NCI-H1694 treated with DMSO at 0.1 percent for 48 hours (cell line): ENCODE measurements at places on chromosomes 7 and 10.

GRCh38 chr10:78672918-78673317, 395.8 kb upstream of the ZMIZ1 start:
- DNase-seq: no peak

GRCh38 chr10:73590881-73591799, at the start of gene USP54:
Gene USP54, minus strand, starts transcription at chr10:73591342. Its CDS starts 15,684 bp downstream, at chr10:73575658.
- no peak for DNase-seq

DNA sequence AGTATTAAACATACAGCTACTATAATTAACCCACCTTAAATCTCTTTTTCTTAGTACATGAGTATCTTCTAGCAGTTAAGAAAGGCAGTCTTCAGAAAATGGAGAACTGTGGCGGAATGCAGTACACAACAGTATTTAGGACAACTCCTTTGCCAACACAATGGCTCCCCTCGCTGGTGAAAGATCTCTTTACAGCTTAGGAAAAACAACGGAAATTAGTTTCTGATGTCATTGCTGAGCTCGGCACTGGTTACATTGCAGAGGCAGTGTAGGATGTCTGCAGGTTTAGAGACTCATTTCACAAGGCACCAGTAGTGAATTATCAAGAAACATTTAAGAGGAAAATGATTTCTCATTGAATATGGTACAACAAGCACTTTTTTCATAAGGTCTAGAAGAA, 43.4 kb downstream of the GLRX3 start:
- DNase-seq: no peak

DNA sequence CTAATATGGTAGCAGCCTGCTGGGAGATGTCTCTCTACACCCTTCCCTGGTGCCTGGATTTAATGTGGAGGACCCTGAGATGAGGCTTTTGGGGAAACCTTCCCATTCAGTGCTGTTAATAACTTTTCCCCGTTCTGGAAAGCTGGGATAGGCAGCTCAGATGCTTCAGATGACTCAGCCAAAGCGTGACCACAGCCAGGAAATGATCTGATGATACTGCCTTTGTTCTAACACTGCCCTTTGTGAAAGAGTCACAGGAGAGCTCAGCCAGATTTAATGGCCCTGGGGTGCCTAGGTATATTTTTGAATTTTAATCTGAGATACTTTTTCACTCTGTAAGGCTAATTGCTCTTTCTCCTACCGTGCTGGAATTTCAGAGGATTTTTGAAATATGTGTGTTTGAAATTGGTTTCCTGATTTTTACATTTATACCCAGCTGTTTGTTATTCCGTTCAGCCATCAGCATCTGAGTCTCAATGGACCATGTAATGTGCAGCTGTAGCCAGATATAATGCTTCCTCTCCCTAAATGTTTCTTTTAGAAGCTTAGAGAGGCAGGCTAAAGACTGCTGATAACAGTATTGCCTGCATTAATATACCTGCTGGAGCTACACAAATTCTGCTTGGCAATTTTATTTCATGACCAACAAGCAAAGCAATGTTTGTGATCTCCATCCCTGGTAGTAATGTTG, 17.8 kb downstream of the CELF2 start:
- DNase-seq: no peak

GRCh38 chr7:28564755-28565374, 152.5 kb downstream of the CREB5 start:
- no peak for DNase-seq

GRCh38 chr10:58955615-58956014, 220.8 kb upstream of the PHYHIPL start:
- DNase-seq: no peak

DNA sequence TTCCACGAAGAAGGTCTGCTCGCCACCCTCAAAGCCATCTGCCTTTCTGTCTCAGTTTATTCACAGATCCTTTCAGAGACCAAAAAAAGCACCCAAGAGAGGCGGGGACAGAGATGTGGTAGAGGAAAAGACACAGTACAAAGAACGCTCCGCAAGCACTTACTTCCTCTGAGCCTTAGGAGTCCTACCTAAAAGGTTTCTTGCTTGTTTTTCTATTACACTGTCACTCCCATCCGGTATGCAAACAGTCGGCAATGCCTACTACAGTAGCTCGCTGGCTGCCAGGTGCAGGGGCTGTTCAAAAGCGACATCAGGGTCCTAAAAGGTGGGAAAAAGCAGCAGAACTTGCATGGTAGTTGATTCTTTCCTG, 816 bp downstream of the TECPR1 start:
- no peak for DNase-seq

DNA sequence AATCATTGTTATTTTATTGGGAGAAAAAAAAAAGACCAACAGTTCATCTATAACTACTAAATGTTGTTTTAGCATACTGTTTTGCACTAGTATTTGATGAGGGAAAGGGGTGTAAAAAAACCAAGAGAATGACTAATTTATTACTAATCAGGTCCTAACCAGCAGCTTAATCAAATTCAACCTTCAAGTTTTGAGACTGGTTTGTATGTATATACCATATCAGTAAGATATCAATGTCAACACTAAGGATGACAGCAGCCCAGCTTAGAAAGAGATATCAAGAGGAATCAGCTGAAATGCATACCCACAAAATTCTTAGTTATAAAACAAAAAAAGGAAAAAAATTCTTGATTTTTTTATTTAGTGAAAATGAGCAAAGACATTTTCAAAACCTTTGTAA, 122.6 kb downstream of the KMT2C start:
- DNase-seq: no peak

GRCh38 chr10:1564791-1565190, 172.5 kb downstream of the ADARB2 start:
- no peak for DNase-seq

- DNase-seq: no peak
These were observed 7.3 kb downstream of the ASB13 start for GRCh38 chr10:5658871-5659618.

GRCh38 chr10:60291344-60291930, 98.2 kb downstream of the ANK3 start:
- DNase-seq: no peak

DNA sequence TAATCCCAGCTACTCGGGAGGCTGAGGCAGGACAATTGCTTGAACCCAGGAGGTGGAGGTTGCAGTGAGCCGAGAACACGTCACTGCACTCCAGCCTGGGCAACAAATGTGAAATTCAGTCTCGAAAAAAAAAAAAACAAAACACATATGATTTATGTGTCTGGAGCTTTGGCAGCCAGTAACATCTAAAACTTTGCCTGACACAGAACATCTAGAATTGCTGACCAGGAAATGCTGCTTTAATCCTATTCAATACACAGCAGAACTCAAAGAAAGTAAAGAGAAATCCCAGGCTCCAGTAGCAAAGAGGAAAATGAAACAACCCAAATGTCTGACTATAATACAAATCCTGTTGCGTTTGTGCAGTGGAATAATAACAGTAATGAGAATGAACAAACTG, 4.5 kb upstream of the CCDC6 start:
- DNase-seq: no peak

DNA sequence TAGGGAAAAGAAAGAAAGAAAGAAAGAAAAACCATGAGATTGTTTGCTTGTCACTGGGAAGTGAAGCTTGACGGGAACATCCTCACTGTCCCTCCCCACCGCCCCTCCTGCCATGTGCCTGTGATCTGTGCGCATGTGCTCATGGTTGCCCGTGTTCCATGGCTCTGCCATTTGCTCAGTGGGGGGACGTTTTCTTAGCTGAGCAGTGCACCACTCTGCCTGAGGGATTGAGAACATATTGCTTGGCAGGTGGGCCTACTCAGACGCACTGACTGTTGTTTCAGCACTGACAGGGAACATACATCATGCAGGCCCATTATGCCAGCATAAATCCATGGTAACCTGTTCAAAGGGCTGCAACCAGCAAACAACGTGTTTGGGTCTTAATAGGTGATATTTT, 747.9 kb upstream of the GALNT17 start:
- peak; percentile 99 for DNase-seq

- no peak for DNase-seq
These were observed 190.1 kb downstream of the SDHAF3 start for GRCh38 chr7:97307521-97308108.

- DNase-seq: no peak
These were observed 26.6 kb downstream of the FGF8 start for GRCh38 chr10:101749047-101750016.

DNA sequence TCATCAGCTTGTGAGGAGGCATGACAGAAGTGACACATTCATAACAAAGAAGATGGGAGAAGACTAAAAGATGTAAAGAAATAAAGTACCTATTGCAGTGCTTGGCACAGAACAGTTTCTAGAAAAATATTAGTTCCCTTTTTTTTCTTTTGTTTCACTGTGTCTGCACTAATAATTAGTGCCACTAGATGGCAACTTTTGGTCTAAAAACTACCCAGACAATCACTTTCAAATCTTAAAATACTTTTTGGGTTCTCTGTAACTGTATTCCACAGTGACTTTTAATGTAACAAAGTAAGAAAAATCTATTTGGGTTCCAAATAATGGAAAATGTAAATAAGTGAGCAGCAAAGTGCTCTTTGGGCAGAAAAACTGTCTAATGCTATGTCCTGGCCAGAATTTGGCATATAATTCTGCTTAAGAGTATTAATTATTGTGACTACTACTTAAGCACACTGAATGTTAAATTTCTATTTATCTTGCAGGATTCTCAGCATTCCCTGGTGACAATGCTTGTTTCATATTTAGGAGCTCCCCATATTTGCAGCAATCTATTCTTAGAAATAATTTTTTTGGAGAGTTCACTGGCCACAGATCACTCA, 134.8 kb upstream of the KIF5B start:
- DNase-seq: peak; percentile 60

GRCh38 chr10:32889631-32890212, 68.3 kb downstream of the ITGB1 start:
- no peak for DNase-seq

DNA sequence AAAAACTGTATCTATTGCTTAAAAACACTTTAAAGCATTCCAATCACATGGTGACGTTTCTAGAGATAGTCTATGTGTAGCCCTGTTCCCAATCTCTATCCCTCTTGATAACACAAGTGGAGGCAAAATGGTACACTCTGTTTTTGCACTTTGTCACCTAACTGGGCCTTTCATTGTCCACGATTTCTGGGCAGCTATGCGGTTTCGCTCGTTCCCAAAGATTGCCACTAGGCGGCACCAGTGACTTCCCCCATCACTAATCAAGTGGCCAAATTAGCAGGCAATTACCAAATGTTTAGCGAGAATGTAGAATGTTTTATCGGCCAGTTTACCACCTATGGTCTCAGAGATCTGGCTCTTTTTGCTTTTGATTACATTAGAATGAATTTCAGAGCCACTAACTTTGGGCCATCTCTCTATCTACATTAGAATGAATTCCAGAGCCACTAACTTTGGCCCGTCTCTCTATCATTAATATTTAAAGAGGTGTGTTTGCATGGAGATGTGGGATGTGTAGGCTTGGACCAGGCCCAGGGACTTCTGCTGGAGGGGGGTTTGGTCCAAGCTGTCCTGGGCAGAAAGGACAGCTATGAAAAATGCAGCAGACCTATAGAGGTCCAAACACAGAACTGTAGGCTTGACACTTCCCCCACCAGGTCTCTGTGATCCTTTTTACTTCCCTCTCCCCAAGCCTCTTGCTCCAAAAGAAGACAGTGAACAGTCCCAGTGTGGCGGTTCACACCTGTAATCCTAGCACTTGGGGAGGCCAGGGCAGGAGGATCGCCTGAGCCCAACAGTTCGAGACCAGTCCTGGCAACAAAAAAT, 90.1 kb downstream of the EPC1 start:
- peak; percentile 54 for DNase-seq

- DNase-seq: no peak
These were observed 6.6 kb downstream of the DGKI start for GRCh38 chr7:137839903-137840779.

DNA sequence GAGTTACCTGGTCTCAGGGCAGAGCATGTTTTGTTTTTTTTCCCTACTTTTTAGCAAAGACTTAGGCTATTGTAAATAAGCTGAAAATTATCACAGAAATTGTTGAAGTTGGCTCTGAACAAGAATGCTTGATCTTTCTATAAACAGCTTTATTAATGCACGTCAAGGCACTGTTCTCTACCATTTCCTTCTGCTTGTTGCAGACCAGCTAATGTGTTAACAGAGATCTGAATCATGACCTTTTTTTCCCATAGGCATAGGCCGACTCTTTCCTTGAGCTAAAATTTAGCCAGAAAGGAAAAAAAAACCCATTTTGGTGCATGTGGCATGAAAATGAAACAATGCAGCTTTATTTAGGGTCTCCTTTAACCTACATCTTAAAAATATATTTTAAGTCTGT, 248.5 kb downstream of the SDK1 start:
- DNase-seq: no peak

DNA sequence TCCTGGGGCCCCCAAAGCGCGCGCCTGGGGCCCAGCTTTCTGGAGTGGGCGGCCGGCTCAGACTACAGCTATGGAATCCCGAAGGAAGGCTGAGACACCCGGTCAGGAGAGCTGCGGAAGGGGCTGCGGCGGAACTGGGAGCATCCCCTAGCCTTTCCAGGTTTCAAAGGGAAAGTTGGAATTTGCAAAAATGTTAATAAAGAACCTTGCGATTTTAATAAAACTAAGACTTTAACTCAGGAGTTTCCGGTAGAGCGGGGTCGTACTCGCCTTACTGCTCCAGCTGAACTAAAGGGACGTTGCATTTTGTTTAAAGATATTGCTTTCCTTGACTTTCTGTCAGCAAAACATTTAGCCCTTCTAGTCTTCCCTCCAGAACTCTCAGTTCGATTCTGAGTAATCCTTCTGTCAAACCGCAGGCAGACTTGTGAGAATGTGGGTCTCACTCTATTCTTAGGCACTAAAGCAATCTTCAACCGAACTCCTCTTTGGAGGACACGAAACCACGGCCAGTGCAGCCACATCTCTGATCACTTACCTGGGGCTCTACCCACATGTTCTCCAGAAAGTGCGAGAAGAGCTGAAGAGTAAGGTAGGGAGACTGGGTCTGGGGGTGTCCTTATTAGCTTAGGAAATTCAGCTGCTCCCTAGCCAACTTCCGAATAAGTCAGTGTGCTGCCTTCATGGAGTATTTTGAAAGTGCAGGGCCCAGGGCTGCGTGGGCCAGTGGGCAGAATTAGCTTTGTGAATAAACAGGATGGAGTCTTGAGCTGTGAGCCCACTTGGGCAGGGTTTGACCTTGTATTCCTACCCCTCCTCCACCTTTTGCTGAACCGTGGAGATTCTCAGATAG, 1.9 kb downstream of the CYP26A1 start:
- DNase-seq: no peak

GRCh38 chr7:84112771-84113170, 81.8 kb downstream of the SEMA3A start:
- DNase-seq: no peak

DNA sequence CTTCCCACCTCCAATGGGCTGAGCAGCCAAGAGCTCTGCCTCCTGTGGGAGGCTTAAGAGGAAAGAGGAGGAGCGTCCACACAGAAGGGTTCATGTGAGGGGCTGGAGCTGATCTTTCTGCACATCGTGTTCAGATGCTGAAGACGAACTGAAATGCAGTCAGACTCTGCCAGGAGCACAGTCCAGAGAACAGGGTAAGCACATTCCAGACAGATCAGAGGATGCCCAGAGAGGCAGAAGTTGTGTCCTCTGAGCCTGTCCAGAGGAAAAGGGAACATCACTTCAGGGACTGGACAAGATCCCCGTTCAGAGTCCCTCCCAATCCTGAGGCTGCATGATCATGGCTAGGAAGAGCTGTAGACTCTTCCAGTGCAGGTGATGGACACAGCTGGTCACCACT, 72.9 kb downstream of the ITIH5 start:
- no peak for DNase-seq
